Stimulated activated naive CD4-positive, alpha-beta T cell (primary cell): ENCODE measurements at places on chromosomes 16 and 17.

DNA sequence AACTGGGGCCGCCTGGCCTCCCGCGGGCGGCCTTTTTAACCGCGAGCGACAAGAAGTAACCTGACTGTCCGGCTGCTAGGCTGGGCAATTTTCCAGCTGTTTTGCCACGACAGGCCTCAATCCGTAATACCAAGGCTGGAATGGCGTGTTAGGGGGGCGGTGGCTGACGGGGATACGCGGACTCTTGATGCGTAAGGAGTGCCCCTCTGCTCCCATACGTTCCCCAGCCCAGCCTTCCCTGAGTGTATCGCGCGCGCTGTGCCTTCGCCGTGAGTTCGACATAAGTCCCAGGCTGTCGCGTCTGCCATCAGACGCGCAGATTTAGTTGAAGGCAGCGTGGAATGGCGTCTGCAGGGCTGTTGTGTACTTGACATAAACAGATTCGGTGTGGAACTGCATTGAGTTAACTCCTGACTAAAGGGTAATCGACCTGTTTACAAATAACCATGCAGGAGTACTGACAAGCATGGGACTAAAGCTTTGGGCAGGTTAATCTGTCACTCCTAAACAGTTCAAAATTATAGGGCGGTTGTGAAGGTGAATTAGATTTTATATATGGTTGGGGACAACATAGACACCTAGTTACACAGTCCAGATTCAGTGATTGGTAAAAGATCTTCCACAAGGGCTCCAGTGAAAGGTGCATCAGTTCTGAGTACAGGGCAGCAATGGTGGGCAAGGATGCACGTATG, 16.6 kb upstream of the ERN1 start:
- DNase-seq = no peak

- DNase-seq = no peak
Observed at GRCh38 chr16:2867661-2867986, 9.7 kb upstream of the PRSS22 start.

DNA sequence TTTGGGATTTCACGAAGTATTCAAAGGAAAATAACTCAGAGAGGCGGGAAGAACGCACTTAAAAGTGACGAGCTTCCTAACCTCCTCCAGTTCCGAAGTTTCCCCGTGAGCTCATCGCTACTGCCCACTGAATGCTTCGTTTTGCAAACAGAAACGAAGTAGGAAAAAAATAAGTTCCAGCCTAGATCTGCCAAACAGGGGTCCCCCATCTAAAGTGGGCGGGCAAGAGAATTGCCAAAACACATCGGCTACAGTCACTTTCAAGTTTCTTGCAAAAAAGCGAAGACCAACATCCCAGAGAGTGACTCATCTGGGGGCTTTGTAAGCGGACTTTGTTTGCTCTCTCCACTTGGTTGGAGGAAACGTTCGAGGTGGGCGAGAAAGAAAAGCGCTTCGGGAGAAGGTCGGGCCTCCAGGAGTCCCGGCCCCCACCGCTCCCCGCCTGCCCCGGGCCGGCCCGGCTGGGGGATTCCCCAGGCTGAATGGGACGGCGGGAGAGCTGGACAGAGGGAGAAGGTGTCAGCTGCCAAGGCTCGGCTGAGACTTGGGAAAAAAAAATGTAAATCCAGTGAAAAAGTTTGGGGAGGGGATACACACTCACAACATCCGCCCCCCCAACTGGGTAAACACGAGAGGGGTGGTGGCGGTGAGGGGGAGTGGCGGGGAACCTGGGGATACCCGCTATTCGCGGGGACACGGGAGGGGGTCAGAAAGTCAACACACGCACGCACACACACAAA, 1.0 kb downstream of the VEZF1 start:
- DNase-seq = no peak

GRCh38 chr16:66107661-66108060, 258.8 kb upstream of the CDH5 start:
- no peak for DNase-seq

GRCh38 chr16:69324585-69325253, 5.7 kb downstream of the PDF start:
- no peak for DNase-seq

DNA sequence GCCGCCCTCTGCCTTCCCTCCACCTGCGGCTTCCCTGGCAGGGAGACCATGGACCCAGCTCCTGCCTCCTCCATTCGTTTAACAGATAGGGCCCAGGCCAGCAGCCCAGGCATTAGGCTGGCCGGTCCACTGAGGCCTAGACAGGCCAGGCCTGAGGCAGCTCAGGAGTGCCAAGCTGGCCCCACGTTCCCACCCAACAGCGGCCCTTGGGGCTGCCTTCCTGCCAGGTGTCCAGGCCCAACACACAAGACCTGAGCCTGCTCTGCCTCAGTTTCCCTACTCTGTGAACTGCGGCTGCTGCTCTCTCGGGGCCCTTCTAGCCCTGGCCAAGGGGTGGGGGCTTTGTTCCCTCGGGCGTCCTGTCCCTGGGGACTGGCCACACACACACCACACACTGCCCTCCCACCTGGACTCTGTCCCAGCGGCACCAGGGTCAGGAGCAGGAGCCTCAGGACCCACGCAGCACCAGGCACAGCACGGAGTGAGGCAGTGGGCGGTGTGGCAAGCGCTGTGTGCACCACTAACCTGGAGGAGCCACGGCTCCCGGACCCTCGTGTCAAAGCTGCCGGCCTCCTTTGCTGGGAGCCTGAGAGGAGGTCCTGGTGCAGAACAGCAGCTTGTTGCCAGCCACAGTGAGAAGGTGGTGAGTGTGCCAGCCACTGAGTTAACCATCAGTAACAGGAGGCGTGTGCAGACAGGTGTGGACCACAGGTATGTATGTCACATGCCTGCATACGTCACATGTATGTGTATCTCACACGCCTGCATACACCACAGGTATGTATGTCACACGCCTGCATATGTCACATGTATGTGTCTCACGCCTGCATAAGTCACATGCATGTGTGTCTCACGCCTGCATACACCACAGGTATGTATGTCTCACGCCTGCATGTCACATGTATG, 14.6 kb upstream of the CDH15 start:
- no peak for DNase-seq

GRCh38 chr16:1749152-1750117, 21.9 kb downstream of the NME3 start:
- no peak for DNase-seq

GRCh38 chr16:61890386-61890785, 145.9 kb downstream of the CDH8 start:
- DNase-seq = no peak

DNA sequence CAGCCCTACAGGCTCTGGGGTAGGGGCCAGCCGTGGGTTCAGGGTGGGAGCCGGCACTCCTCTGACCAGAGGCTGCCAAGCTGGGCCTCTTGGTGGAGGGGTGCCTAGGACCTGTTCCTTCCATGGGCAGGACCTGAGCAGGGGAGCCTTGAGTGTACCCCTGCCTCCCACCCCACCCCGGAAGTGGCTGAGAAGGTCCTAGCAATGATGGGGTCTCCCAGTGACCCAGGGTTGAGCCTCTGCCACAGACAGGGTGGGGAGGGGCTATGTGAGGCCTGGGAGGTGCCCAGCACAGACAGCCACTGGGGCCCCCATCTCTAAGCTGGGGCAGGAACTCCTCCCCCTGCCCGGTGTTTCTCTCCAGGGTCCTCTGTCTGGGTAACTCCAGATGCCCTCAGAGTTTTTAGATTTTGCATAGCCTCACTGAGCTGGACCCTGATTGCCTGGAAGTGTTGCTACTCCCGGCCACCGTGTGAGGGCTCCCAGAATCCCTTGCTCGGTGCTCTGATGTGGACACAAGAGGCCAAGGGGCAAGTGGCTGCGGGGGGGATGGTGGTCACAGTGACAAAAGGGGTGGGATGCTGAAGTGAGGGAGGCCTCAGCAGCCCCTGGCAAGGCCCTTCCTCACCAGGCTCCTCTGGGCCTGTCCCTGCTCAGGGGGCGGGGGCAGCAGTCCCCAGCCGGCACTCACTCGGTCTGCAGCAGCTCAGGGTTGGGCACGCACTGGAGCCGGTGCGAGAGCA, 6.4 kb upstream of the MTSS2 start:
- DNase-seq = no peak

- DNase-seq = no peak
Observed at GRCh38 chr17:42347198-42347597, 41.0 kb downstream of the STAT3 start.

DNA sequence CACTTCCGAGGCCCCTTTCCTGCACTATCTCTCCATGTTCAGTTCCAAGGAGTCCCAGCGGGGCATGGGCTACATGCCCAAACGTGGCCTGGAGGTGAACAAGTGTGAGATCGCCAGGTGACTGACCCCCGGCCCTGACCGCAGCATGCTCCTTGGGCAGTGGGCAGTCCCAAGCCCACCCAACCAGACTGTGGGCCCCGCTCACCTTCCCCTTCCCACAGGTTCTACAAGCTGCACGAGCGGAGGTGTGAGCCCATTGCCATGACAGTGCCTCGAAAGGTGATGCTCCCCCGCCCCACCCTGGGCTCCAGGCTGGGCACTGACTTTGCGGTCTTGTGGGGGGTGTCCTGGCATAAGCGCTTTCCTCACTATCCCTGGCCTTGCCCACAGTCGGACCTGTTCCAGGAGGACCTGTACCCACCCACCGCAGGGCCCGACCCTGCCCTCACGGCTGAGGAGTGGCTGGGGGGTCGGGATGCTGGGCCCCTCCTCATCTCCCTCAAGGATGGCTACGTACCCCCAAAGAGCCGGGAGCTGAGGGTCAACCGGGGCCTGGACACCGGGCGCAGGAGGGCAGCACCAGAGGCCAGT, 4.7 kb downstream of the CORO1A start:
- no peak for DNase-seq

DNA sequence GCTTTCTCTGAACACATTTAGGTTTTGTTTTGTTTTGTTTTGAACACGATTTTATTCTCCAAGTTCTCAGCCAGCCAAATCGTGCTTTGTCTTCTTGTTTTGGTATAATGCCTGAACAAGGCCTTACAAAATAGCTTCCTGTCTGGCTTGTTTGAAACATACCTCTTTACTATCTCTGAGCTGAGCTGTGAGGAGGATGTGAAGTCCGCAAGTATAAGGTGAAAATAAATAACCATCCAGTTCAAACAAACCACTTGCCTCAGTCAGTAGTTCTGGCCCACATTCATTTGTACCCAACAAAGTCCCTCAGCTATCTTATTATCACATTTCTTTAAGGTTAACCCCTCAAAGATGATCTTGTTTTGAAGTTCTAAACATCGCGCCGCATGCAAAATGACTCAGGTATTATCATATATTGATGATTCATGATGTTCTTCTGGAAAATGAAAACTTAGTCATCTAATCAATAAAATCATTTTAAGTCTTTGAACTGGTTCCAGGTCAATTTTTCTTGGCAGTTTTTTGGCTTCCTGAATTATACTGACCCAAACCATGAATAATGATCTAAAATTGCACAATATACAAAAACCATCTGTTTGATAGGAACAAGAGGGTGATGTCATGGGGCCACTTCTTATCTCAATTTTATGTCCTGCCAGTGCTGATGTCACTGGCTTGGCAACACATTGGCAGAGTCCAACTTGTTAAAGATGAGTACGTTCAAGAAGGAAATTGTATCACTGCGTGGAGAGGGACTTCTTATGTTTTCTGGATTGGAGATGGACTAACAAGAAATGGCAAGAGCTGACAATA, 694.3 kb downstream of the KCNJ2 start:
- DNase-seq = no peak

DNA sequence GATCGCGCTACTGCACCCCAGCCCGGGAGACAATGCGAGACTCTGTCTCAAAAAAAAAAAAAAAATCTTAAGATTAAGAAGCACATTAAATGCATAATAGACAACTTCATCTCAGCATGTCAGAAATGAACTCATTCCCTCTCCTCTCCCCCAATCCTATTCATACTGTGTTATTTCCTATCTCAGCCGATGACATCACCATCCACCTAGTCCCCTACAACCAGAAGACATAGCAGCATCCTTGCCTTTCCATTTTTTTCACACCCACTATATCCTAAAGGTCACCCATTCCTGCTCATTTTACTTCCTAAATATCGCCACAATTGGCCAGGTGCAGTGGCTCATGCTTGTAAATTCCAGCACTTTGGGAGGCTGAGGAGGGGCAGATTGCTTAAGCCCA, 81.3 kb downstream of the RPGRIP1L start:
- DNase-seq = no peak

GRCh38 chr17:6503641-6504195, 52.6 kb downstream of the PITPNM3 start:
- no peak for DNase-seq

DNA sequence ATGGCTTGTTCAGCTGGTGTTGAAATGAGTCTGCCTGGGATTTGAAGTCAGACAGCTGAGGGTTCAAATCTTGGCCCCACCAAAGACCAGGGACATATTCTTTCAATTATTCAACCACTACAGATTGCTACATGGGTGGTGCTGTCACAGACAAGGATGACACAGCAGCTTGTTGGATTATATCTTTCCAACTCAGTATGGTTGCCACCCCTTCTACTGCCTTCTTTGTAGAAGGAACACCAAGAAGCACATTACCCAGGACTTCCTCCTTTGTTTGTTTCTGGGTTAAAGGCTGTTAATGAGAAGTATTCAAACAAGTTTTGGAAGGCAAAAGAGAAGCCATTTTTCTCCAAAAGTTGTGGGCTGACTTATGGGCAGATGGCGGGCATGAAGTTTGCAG, 78.6 kb downstream of the COPRS start:
- DNase-seq = no peak
